Fibroblast of lung (primary cell): ENCODE measurements at places on chromosomes 12 and 14. TPM values are rescaled to one million over a fixed set of nuclear protein-coding genes. Genes with fewer than 3 reads are reported as not detected.

Gene NXPH4
- total RNA-seq = 0.50 and 1.0 TPM in 2 replicates

Gene ITFG2
- 11.0 and 13.5 TPM in 2 replicates for total RNA-seq

Gene MRPL52
- total RNA-seq = 40.8 and 50.5 TPM in 2 replicates

Gene TGFB3
- total RNA-seq = 5.9 and 10.5 TPM in 2 replicates

Gene PRH2
- total RNA-seq = not detected in 2 replicates

Gene FAM216A
- total RNA-seq = 14.9 and 16.5 TPM in 2 replicates

Gene CACNA2D4
- total RNA-seq = 0.26 and 0.99 TPM in 2 replicates

Gene EXOC3L4
- 0.26 and 0.50 TPM in 2 replicates for total RNA-seq

Gene ASCL1
- total RNA-seq = not detected in 2 replicates

Gene GPD1
- under 0.01 TPM in 1 of 2 replicates, not detected in the other for total RNA-seq

Gene EIF5
- total RNA-seq = 158 and 185 TPM in 2 replicates

Gene FAM90A1
- 0.26 and 0.33 TPM in 2 replicates for total RNA-seq

Gene DHH
- under 0.01 TPM in 2 replicates for total RNA-seq
